Hematopoietic multipotent progenitor cell treated with erythropoietin and hydrocortisone succinate and interleukin-3 and kit ligand, for 8 days (in vitro differentiated cells): ENCODE measurements at places on chromosomes 13 and 19.
A peak's percentile ranks its signal among the peaks of the same experiment; 100 is the strongest.

- DNase-seq, result no peak
Observed at GRCh38 chr13:97140611-97141010, 81.5 kb upstream of the MBNL2 start.

DNA sequence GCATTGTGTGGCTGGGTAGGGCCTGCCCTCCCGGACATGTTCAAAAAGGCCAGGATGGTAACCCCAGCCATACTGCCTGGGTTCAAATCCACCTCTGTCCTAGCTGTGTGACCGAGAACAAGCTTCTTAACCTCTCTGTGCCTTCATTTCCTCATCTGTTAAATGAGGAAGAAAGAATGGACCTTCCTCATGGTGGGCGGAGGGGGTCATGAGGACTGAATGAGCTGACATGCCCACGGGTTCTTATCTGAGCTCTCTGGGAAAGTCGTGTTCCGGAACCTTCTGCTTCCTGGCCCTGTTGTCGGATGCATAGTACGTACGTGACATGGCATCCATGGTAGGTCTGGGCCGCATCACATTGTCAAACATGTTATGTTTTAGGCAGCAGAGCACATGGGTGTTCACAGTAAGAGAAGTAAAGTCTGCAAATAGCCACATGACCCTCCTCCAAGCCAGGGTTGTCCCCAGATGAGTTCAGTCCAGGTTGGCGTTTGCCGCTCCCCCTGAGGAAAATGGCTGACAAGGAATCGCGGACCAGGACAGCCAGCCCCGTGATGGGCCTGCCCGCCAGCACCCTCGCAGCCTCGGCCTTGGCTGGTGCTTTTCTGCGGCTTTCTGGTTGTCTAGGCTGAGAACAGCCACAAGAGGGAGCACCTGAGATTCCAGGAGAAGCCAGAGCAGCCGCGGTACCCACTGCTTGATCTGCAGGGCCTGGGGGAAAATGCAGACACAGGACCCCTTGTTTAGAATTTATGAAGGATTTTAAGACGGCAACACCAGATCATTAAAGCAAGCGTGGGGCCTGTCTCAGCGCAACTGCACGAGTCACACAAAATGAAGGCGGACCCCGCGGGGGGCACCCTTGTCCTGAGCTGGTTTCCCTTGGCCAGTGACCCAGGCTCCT lies 2.4 kb upstream of the NTN5 start:
- peak; percentile 88 for DNase-seq

GRCh38 chr13:77555246-77555645 lies 19.7 kb downstream of the SCEL start:
- DNase-seq, result no peak

DNA sequence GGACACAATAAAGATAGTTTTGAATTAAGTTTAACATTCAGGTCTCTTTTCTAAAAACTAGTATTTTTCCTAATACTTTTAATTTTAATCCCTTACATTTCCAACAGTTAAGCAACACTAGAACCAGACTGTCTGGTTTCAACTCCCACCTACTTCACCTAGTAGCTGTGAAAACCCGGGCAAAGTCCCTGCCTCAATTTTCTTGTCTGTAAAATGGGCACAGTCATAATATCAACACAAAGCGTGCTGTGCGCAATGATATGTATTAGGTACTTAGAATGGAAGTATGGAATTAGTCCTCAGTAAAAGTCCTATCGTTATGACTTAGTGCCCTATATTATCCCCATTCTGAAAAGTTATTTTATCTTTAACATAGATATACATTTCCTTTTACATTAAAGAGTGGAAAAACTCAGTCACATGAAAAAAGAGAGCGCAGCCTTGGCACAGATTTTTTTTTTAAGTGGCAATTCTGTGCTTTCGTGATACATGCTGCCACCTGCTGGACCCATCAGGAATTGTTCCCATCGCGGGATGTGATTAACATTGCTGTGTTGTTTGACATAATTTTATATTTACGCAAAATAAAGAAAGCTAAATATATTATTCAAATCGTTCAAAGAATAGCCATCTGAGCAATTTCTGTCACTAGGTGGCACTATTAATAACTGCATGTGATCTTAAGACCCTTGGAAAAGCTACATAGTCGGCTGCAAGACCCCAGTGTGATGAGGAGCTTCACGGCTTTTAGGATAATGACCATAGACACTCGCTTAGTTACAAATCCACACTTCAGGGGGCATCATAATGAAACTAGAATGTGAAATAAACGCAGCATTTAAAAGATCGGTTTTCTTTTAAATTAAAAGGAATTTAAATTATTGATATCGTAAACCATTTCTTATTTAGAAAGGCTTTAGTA lies 59.9 kb downstream of the LIG4 start:
- DNase-seq, result peak; percentile 42

GRCh38 chr13:82661126-82661525 lies 1221.1 kb downstream of the SLITRK1 start:
- no peak for DNase-seq

GRCh38 chr13:32905063-32905863 lies 111.0 kb upstream of the KL start:
- no peak for DNase-seq

DNA sequence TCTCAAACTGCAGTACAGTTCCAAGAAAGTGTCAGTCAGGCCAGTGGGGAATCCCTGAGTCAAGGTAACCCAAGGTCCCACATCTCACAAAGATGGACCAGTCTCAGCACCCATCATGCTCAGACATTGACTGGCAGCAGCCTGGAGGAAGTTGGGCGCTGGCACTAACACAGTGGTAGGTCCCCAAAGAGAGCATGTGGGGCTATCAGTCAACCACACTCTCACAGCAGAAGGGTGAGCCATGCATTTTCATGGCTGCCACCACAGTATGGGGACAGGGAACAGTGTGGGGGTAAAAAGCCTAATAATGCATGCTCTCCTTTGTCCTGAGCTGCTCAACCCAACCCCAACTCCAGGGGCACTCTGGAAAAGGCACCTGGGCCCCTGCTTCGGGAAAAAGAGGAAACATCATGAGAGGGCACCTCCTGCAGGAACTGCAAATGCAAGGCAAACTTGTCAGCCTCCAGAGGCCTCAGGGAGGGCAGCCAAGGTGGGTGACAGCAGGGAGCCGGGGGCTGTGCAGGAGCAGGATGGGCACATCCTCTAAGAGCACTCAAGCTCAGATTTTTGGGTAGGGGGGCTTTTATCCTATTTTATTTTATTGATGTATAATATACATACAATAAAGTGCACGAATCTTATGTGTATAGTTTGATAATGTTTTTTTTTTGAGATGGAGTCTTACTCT lies 9.5 kb upstream of the PLEKHF1 start:
- DNase-seq, result no peak

DNA sequence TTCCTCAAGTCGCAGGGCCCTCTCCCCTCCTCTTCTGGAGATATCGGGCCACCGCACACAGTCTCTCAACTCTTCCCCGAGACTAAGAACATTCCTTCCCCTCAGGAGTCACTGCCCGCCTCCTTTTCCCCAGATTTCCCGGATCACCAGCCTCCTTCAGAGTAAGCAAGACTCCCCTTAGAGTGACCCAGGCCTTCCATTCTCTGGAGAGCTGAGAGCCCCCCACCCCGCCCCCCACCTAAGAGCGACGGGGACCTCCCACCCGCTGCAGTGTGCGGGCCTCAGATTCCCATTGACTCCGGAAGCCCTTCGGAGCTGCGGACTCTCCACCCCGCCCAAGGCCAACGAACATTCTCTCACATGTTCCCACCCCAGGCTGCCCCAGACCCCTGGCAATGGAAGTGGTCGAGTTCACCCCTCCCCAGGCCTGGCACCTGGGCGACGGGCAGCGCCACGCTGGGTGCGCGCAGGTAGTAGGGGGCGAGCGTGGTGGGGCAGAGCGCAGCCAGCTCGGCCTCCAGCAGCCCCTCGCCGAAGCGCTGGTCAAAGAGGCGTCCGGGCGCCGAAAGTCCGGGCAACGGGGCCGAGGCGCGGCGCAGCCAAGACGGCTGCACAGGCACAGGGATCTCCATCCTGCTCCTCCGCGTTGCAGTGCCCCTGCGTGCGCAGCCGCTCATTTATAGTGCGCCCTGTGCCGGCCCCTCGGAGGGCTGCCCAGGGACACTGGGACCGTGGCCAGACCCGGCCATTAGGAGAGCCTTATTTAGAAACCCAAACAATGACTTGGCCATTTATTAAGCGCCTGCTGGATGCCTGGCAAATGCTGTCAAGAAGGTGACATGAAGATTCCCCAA lies at the start of gene HSPB6:
HSPB6 (minus strand) TSS at position 653 of the 854 bp plus-strand sequence; CDS start at position 632, 21 bp downstream.
- DNase-seq, result peak; percentile 21
